T-helper 2 cell treated with Interferon-gamma antibody and Interleukin-4, amounts not matched to agents 5 μg/mL and 100 μg/mL, for 36 hours (primary cell): ENCODE measurements at places on chromosomes 6 and 20.

- DNase-seq, result no peak
These were observed 65.9 kb downstream of the CDH22 start for GRCh38 chr20:46242390-46242789.

GRCh38 chr20:58986286-58986967 is 5.4 kb downstream of the NELFCD start:
- no peak for DNase-seq

DNA sequence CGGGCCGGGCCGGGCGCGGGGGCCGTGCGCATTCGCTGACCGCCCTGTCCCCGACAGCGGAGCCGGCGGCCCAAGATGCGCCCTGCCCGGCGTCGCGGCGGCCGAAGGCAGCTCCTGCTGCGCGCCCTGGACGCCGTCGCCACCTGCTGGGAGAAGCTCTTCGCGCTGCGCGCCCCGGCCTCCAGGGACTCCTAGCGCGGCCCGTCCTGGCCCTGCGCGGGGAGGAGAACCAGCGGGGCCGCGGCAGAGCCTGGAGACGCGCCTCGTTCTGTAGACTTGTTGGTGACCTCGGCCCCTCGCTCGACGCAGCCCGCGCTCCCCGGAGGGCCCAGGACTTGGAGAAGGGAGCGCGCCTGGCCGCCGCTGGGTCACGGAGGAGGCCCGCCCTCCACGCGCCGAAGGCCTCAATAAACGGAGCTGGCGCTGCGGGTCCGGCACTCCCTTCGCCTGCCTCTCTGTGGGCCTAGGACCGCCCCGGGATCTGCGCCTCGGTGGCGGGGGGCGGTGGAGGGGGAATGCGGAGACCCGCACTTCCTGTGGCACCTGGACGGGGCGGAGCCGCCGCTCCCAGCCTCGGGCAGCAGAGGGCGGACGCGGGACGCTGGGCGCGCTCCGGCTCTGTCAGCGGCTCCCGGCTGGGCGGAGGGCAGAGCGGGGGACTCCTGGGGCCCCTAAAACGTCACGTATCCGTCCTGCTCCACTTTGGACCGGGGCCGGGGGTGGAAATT is 2.7 kb downstream of the C20orf204 start:
- DNase-seq, result peak; percentile 82

GRCh38 chr6:6925391-6926164 is 182.2 kb upstream of the RREB1 start:
- DNase-seq, result no peak

GRCh38 chr6:46925563-46926253 is 4.0 kb upstream of the ADGRF5 start:
- no peak for DNase-seq

- no peak for DNase-seq
These were observed 5.7 kb downstream of the HELZ2 start for GRCh38 chr20:63568170-63568981.

DNA sequence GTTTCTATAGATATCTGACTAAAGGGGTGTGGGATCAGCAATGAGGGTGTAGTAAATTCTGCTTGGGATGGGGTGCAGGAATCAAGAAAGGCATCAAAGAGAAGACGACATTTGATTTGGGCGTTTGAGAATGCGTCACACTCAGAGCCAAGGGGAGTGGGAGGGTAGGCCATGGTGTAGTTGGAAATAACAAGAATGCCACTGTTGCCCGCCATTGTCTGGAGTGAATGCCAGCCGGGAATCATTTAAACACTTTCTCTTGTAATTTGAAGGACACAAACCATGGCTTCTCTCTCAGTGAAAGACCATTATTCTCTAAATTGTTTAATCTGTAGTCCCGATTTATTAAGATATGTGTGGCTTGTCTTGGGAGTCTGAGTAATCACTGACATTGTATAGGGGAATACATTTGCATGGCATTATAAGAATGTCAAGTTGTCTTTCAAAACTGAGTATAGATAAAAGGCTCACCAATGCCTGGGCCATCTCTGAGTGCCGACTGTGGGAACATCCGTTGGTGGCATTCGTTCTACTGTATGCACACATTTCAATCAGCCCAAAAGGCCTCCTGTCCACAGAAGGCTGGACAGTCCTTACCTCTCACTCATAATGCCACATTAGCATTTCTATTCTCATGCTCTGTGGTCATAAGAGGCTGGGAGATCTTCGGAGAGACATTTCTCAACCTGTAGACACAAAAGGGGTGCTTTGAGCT is 777.8 kb downstream of the KIF16B start:
- DNase-seq, result no peak

- DNase-seq, result no peak
These were observed 168.2 kb downstream of the GPX5 start for GRCh38 chr6:28693751-28694443.

DNA sequence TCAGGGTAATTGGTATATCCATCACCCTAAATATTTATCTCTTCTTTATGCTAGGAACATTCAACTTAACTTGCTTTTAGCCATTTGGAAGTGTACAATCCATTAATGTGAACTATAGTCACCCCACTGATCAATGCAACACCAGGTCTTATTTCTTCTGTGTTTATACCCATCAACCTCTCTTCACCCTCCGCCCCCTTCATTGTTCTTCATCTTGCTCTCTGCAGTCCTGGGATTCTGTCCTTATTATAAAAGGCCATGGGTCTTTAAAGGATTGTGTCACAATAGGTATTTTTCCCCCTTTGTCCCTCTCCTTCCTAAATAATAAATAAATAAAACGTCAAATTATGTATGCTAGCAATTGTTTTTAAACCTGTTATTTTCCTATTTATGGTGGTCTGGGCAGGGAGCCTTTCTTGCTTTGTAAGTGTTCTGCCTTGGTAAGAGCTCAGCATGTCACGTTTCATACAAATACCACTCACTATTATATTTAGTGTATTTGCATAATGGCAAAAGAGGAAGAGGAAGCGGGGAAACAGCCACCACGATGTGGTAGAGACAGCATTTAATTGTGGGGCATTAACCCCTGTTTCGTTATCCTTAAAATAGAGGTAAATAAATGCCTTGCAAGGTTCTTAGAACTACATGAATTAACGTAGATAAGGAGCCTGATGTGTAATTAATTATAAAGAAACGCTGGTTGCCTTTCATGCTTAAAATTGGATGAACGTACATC is 1.9 kb downstream of the ABRACL start:
- no peak for DNase-seq

- no peak for DNase-seq
These were observed 31.2 kb downstream of the ATP9A start for GRCh38 chr20:51736947-51737346.

DNA sequence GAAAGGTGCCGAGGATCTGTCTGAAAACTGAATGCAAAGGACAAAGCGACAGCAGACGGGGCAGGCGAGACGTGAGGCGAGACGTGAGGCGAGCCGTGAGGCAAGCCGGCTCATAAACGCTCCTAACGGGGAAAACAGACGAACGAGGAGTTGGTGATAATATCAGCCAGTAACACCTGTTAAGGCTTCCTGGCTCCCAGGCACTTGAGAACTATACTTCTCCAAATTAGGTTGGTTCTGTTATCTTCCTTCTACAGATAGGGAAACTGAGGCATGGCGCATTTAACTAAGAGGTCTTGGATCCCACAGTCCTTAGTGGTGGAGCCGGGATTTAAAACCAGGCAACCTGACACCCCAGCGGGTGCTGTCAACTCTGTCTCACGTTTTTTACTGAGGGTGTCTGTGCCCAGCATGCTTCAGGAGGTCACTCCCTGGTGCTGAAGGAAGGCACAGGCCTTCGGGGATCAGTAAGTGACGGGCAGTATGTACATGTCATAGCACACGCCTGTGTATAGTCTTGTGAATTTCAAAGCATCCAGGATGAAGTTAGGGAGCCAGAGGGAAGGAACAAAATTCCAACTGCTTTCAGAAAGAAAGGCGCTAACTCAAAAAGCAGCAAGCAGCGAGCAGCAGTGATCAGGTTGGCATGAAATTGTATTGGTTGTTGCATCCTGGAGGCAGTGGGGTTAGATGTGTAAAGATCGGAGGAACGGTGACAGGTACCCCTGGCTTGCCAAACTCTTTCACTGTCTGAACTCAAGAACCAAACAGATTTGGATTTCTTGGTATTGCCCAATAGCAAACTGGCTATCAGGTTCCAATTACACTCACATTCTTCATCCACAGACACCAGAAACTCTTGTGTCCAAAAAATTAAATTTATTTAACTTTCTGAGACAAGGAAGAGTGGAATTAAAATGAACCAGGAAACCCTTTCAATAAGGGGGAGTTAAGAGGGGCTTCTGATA is 318.7 kb downstream of the THBS2 start:
- DNase-seq, result no peak

GRCh38 chr6:84752118-84752850 is 12.1 kb downstream of the TBX18 start:
- no peak for DNase-seq

DNA sequence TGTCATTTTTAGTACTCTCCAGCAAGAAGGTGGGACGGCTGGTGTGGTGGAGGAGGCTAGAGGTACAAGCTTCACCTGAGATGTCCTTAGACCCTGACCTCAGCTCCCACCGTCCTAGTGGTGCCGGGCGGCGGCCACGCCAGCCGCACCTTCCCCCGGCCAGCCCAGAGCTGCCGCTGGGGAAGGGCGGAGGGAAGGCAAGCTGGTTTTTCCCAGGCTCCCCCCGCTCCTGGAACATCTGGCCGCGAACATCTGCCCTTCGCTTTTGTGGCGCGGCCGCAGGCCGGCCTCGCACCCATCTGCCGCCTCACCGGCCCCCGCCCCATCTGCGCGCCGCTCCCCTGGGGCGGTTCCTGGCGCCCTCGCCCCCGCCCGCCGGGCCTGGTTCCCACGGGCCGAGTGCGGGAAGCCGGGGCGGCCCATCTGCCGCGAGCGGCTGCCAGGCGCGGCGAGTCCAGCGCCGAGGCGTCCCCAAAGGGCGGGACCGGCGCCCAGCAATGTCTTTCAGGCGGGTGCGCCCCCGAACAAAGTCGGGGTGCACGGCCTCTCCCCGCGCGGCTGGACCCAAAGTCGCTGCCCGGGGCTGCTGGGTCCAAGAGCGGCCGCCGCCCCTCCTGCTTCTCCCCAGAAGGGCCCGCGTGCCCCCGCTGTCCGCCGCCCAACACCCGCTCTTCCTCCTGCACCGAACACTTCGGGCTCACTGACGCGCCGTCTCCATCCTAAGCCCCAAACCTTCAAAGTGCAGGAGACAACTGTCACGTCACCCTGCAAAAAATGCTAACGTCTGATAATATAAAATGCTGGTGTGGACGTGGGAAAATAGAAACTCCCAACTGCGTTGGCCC is 17.3 kb upstream of the ID1 start:
- DNase-seq, result peak; percentile 31

DNA sequence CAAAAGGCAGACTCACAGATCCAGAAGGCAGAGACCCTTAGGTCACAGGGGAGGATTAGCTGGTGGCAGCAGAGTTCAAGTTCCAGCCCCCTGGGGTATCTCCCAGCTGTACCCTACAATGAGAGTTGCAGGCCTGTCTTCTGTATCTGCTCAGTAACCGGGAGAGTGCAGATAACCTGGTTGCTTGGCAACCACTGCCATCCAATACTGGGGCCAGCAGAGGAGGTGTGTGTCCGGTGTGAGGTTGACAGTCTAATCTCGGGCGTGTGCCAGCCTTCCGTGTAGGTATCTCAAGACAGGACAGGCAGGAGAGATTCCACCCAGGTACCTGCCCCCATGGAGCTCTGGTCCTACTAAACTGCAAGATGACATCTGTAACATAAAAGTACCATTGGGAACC is 56.6 kb upstream of the TBC1D7 start:
- DNase-seq, result no peak

DNA sequence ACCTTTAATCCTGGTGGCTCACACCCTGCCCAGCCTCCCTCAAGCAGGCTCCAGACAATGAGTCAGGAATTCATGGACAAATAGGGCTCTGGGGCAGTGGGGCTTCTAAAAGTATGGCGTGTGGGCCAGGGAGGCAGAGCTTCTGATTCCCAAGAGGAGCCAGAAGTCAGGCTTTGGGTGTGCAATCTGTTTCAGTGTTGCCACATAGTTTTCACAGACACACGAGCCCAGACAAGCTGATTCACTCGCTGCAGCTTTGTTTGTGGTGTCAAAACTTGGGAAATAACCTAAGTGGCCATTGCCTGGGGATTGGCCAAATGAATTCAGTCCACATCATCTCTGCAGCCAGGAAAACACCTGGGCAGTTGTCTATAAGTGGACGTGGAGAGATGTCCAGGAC is 9.2 kb downstream of the PEDS1 start:
- no peak for DNase-seq

DNA sequence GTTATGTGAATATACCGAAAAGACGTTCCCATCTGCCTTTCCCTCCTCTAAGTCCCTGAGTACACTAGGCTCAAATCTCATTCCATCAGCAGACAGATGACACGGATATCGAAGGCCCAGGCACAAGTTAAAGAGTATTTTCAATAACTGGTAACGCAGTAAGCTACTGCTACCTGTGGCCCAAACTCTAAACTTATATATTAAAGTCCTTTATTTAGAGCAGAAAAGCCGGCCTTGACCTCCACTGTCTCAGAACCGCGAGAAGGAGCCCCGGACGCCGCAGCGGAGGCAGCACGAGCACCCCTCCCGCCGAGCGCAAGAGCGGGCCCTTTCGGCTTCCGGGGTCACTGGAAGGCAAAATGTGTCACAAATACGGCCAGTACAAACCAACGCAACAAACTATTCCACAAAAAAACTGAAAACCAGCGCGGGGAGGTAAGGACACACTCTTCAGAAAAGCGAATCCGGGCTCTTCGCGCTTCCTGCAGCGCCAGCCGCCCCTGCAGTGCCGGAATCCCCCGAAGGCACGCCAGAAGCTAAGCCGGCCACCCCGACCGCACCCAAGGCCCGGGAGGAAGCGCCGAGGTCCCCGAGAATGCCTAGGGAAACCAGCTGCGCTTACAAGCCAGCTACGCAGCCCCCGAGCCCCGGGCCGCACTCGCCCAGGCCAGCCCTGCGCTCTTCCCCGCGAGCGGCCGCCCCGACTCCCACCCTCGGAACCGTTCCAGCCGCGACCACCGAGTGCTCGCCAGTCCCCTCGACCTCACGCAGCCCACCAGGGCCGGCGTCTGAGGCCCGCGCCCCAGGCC is 681 bp downstream of the DIDO1 start:
- DNase-seq, result no peak
